Upper lobe of left lung (tissue), 6 donors: ENCODE measurements at places on chromosomes 13 and 19.
A peak's percentile ranks its signal among the peaks of the same experiment; 100 is the strongest.

- no peaks in the 10 kb centered on the region for H3K4me1 ChIP-seq
- H3K4me3 ChIP-seq, result no peak overlapping the region
- H3K27me3 ChIP-seq, result no peaks in the 10 kb centered on the region
Measured at GRCh38 chr13:75806117-75806516, 170.0 kb downstream of the LMO7 start.

- H3K27me3 ChIP-seq, result no peaks in the 10 kb centered on the region
- H3K4me1 ChIP-seq, result no peaks in the 10 kb centered on the region
- peak overlapping the region; percentile 34 for H3K4me3 ChIP-seq
- H3K27ac ChIP-seq, result no peak overlapping the region
Measured at GRCh38 chr13:66994097-66994496, 236.0 kb downstream of the PCDH9 start.

GRCh38 chr13:28022848-28023518 is 34.5 kb upstream of the URAD start:
- no peak for DNase-seq
- no peaks in the 10 kb centered on the region for H3K36me3 ChIP-seq
- H3K27ac ChIP-seq, result no peak overlapping the region
- no peaks in the 10 kb centered on the region for H3K27me3 ChIP-seq
- no peak overlapping the region for H3K4me3 ChIP-seq
- no peaks in the 10 kb centered on the region for H3K4me1 ChIP-seq

GRCh38 chr13:41048640-41049039 is 12.7 kb upstream of the WBP4 start:
- no peak overlapping the region for H3K27ac ChIP-seq
- no peak overlapping the region for H3K4me3 ChIP-seq
- no peaks in the 10 kb centered on the region for H3K36me3 ChIP-seq
- no peaks in the 10 kb centered on the region for H3K27me3 ChIP-seq

GRCh38 chr13:30810801-30811200 is 75.5 kb downstream of the ALOX5AP start:
- H3K27ac ChIP-seq, result no peak overlapping the region
- H3K27me3 ChIP-seq, result no peaks in the 10 kb centered on the region
- no peak overlapping the region for H3K4me3 ChIP-seq
- peaks cover 11% of the 10 kb centered on the region for H3K4me1 ChIP-seq
- no peak for DNase-seq

DNA sequence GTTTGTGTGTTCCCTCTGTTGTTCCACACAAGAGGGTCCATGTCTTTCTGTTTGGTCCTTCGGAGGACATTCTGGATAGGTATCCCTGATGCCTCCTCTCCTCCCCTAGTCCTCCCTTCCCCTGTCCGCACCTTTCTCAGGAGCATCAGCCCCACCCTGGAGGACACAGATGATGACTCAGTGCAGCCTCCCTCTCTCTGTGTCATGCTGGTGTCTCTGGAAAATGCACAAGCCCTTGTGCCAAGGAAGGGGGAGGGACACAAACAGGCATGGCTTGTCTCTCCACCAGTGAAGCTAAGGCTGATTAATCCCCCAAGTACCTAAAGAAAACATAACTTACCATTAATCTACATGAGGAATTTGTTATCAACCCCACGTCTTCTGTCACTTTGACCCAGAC is 16.2 kb upstream of the TNFRSF19 start:
- no peaks in the 10 kb centered on the region for H3K36me3 ChIP-seq
- H3K27ac ChIP-seq, result no peak overlapping the region
- H3K27me3 ChIP-seq, result no peaks in the 10 kb centered on the region
